ENCODE measurements at places on chromosomes 6 and 20. TPM values are rescaled to one million over a fixed set of nuclear protein-coding genes. Genes with fewer than 3 reads are reported as not detected.

TSPYL4 gene
- 9.4 TPM for total RNA-seq

DNA sequence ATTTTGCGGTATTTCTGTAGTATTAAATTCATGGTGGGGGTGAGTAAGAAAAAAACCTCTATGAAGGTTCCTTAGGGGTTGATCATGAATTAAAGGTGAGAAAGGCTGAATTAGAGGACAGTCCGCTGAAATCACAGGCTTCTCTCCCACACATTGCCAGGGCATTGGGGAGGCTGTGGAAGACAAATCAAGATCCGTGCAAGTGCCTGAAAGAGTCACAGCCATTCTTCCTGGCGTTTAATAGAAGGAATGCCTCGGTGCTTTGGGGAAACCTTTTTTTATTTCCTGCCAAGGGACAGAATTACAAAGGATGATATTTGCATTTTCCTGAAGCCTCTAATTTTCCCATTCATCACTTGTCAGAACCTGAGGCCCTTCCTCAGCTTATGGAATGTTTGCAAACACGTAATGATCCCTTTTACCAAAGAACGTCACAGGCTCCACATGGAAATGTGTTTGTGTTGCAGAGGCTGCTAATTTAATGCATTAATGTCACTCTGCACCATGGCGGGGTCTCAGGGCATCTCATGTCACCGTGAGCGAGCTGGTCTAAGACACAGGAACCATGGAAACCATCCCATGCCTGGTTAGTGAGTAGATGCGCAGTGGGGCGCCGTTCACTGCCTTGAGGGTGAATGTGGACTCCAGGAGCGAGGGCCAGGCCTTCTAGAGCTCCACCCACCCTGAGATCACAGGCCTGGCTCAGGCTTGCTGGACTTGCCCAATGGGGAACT lies 185.9 kb upstream of the SULF2 start:
- H3K4me1 ChIP-seq = no peaks in the 10 kb centered on the region
- peaks cover 8% of the 10 kb centered on the region for H3K27me3 ChIP-seq
- no peaks in the 10 kb centered on the region for H3K36me3 ChIP-seq
- H3K27ac ChIP-seq = no peak overlapping the region
- no peak overlapping the region for H3K4me3 ChIP-seq

DNA sequence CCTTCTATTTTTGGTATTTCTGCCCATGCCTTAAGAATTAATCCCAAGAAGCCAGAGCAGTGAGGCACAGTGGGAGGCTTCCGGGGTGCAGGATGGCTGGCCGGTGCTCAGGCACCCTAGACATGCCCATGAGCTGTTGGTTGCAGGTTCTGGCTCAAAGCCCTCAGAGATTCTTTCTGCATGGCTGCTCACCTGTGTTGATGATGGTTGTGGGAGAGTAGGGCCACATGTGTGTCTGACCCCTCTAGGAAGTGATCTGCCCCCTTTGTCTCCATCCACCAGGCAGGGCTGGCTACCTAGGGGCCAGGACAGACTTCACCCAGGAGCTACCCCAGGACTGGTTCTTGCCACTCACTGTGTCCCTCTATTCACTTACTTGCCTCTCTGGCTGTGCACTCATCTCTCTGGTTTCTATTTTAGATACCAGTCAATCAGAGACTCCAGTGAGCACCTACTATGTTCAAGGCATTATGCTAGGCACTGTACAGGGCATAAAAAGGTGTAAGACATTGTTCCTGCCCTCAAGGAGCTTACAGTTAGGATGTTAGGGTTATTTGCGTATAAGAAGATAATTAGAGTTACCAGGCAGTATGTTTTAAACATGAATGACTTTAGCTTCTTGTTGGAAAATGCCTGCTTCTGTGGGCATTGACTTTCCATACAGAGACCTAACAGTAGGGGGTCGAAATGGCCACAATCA lies 16.8 kb downstream of the CD83 start:
- no peak overlapping the region for H3K4me3 ChIP-seq
- H3K4me1 ChIP-seq = peaks cover 6% of the 10 kb centered on the region

DNA sequence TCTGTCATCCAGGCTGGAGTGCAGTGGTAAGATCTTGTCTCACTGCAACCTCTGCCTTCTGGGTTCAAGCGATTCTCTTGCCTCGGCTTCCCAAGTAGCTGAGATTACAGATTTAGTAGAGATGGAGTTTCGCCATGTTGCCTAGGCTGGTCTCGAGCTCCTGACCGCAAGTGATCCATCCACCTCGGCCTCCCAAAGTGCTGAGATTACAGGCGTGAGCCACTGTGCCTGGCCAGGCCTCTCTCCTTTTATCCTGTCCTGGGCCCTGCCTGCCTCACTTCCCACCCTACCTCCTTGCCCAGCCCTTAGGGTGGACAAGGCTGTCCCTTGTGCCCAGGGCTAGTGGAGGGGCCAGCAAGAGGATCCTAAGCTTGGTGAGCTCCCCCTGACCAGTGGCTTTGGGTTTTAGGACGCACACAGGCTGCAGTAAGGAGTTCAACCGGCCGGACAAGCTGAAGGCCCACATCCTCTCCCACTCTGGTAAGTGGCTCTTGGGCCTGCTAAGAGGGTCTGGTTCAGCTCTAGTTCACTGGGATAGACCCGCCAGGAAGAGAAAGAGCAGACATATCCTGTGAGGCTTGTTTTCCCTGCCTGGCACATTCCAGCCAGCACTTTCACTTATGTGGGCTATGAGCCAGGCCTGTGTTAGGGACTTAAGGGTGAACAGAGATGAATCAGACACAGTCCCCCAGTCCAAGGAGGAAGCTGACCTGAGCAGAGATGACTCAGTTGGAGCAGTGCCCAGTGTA lies 21.9 kb upstream of the CHMP4B start:
- H3K27me3 ChIP-seq = no peaks in the 10 kb centered on the region
- H3K36me3 ChIP-seq = peaks cover 2% of the 10 kb centered on the region
- peaks cover 5% of the 10 kb centered on the region for H3K4me1 ChIP-seq
- H3K4me3 ChIP-seq = no peak overlapping the region

GRCh38 chr6:42821846-42822245 lies 40.0 kb downstream of the BICRAL start:
- peaks cover 3% of the 10 kb centered on the region for H3K36me3 ChIP-seq
- no peak overlapping the region for H3K27ac ChIP-seq
- H3K4me3 ChIP-seq = no peak overlapping the region
- H3K4me1 ChIP-seq = peaks cover 20% of the 10 kb centered on the region

DNA sequence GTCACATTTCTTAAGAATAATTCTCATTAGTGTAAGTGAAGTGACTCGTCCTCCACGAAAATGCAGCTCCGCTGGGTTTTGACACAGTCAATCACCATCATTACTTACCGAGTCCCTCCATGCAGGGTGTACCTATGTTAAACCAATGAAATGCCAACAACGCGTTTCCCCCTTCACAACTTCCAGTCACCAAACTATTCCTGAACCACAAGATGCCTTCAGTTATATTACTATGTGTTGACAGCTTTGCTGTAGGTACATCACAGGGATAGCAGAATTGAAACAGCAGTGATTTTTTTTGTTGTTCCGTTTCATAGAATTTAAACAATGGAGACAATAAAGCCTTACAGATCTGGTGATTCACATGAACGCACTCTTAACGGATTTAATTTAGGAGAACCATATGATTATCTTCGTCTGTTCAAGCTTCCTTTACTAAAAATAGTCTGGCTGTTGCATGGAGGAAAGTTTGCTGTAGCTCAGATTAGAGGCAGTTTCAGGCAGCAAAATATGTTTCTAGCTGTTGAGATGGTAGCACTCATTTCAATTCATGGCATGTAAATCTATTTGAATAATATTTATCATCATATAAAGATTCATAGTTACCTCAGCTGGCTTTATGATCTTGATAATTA lies 652.8 kb downstream of the PRKN start:
- DNase-seq = no peak
- H3K27me3 ChIP-seq = no peaks in the 10 kb centered on the region
- H3K4me3 ChIP-seq = no peak overlapping the region
- no peaks in the 10 kb centered on the region for H3K4me1 ChIP-seq

GRCh38 chr6:116265041-116265829 lies 11.4 kb upstream of the TSPYL4 start:
- peak; percentile 43 for DNase-seq
- no peak overlapping the region for H3K27ac ChIP-seq
- H3K36me3 ChIP-seq = peaks cover 41% of the 10 kb centered on the region
- peaks cover 32% of the 10 kb centered on the region for H3K4me1 ChIP-seq
- no peaks in the 10 kb centered on the region for H3K27me3 ChIP-seq

DNA sequence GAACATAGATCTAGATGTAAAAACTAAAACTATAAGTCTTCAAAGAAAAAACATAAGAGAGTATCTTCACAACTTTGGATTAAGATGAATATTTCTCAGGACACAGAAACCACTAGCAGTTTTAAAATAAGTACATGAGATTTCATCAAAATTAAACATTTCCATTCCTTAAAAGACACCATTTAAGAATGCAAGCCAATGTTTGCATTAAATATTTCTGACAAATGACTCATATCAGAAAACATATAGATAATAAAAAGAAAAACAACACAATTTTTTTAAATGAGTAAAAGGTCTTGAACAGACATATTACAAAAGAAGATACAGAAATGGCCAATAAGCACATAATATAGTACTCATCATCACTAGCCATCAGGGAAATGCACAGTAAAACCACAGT lies 59.7 kb downstream of the COL21A1 start:
- no peaks in the 10 kb centered on the region for H3K36me3 ChIP-seq
- no peak for DNase-seq
- no peaks in the 10 kb centered on the region for H3K27me3 ChIP-seq
- no peaks in the 10 kb centered on the region for H3K4me1 ChIP-seq

DNA sequence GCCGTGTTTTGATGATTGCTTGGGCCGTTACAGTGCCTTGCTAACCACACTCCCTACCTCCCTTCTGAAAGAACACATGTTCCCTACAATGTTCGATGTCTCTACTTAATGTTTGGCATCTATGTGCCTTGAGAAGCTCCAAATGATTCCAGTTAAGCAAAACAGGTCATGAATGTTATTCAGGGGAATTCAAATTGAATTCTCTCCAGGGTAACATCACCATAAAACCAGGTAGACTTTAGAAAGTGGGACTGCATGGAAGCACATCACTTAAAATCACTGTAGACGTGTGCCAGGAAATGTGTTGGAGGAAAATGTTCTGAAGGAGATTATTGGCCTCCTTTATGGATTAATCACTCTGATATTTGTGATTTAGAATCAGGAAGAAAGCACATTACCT lies 128.1 kb downstream of the ADAT2 start:
- no peaks in the 10 kb centered on the region for H3K27me3 ChIP-seq
- DNase-seq = no peak
- no peaks in the 10 kb centered on the region for H3K4me1 ChIP-seq

GRCh38 chr6:165618241-165618640 lies 44.8 kb downstream of the PDE10A start:
- no peak for DNase-seq
- H3K4me3 ChIP-seq = no peak overlapping the region
- H3K27ac ChIP-seq = no peak overlapping the region
- no peaks in the 10 kb centered on the region for H3K36me3 ChIP-seq

- H3K27me3 ChIP-seq = peaks cover 13% of the 10 kb centered on the region
- H3K4me1 ChIP-seq = no peaks in the 10 kb centered on the region
- no peak overlapping the region for H3K27ac ChIP-seq
- H3K4me3 ChIP-seq = no peak overlapping the region
These were observed 80.9 kb downstream of the HAO1 start for GRCh38 chr20:7859356-7859802.

DNA sequence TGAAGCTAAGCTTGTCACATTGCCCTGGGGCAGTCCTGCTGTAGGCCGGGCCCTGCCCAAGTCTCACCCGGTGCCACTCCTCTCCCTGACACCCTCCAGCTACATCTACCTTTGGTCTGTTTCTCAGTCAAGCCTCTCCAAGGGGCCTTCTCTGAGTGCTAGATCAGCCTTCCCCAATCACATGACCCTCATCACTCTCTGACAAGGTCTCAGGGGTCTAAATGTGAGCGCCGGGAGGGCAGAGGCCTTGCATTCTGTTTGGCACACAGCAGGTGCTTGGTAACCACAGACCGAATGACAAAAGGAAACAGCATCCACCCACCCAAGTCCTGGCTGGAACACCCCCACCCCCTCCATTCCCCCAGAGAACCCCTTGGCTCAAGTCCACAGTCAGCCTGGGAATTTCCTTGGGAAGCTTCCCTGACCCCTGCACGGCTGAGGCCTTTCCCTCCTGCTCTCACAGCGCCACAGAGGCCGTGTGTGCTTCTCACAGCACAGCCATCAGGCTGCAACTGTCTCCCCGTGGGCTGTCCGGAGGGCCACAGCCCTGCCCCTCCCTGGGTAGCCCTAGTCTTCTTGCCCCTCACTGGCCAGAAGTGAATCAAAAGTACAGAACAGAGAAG lies 32.9 kb downstream of the PKIG start:
- no peaks in the 10 kb centered on the region for H3K27me3 ChIP-seq
- peaks cover 20% of the 10 kb centered on the region for H3K36me3 ChIP-seq
- peak; percentile 32 for DNase-seq
- H3K27ac ChIP-seq = peak overlapping the region; percentile 80
- no peak overlapping the region for H3K4me3 ChIP-seq

CLPSL1 gene
- total RNA-seq = not detected

MLIP gene
- not detected for total RNA-seq

DNA sequence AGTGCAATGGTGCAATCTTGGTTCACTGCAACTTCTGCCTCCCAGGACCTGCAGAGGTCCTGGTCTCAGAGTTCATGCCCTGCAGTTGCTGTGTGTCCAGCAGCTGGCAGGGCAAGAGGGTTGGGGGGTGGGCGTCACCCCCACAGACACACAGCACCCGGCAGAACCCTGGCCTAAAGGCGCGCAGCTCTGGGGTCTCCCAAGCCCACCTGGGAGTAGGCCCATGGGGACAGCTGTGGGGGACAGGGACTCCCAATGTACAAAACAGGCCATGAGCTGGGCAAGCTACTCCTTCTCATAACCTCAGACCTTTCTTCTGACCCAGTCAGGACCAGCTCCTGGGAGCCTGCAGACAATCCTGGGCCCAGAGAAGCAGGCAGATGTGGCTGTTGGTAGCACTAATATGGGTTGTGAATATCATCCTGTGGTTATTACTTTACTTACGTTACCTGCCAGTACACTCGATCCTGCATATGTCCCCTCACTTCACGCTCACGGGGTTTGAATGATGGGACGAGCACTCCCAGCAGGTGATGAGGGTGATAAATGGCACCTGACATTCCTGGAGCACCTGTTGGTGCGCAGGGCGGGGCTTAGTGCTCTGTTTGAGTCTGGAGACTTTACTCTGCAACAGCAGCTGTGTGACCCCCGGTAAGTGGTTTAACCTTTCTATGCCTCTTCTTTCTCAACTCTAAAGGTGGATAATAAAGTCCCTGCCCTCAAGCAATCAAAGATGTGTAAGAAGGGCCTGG lies 39.9 kb upstream of the SULF2 start:
- H3K36me3 ChIP-seq = no peaks in the 10 kb centered on the region
- H3K4me3 ChIP-seq = no peak overlapping the region
- no peak overlapping the region for H3K27ac ChIP-seq
- no peaks in the 10 kb centered on the region for H3K4me1 ChIP-seq
- no peak for DNase-seq
- peaks cover 3% of the 10 kb centered on the region for H3K27me3 ChIP-seq

GRCh38 chr20:61810066-61810737 lies 255.5 kb downstream of the TAF4 start:
- no peaks in the 10 kb centered on the region for H3K4me1 ChIP-seq
- no peaks in the 10 kb centered on the region for H3K36me3 ChIP-seq
- H3K4me3 ChIP-seq = no peak overlapping the region
- no peak overlapping the region for H3K27ac ChIP-seq
- H3K27me3 ChIP-seq = no peaks in the 10 kb centered on the region

Data from activated CD4-positive, alpha-beta T cell treated with anti-CD3 and anti-CD28 coated beads for 36 hours (primary cell).